ENCODE measurements at places on chromosomes 6 and 20.

- DNase-seq = no peak
These were observed 12.5 kb upstream of the TMEM242 start for GRCh38 chr6:157335829-157336228.

- DNase-seq = no peak
These were observed 11.9 kb upstream of the PLAGL1 start for GRCh38 chr6:144019929-144020328.

- no peak for DNase-seq
These were observed 88.0 kb upstream of the RIPOR2 start for GRCh38 chr6:25023781-25024180.

DNA sequence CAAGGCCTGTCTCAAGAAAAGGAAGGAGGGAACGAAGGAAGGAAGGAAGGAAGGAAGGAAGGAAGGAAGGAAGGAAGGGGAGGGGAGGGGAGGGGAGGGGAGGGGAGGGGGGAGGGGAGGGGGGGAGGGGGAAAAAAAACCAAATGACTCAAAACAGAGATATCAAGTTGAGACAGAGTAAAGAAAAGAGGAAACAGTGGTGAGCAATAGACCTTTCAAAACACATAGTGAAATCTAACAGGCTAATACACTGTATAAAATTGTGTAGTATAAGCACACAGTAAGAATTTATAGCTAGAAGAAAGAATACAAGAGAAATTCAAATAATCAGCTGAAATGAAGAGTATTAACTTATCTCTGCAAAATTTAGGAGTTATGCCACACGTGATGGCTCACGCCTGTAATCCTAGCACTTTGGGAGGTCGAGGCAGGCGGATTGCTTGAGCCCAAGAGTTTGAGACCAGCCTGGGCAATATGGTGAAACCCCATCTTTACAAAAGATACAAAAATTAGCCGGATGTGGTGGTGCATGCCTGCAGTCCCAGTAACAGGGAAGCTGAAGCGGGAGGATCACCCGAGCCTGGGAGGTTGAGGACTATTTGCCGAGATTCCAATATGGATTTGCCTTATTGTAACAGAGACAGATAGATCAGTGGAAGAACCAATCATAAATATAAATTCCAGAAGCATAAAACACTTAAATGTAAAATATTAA, 123.2 kb downstream of the PRND start:
- no peak for DNase-seq

GRCh38 chr6:110039981-110040383, 61.9 kb downstream of the GPR6 start:
- DNase-seq = peak; percentile 17

DNA sequence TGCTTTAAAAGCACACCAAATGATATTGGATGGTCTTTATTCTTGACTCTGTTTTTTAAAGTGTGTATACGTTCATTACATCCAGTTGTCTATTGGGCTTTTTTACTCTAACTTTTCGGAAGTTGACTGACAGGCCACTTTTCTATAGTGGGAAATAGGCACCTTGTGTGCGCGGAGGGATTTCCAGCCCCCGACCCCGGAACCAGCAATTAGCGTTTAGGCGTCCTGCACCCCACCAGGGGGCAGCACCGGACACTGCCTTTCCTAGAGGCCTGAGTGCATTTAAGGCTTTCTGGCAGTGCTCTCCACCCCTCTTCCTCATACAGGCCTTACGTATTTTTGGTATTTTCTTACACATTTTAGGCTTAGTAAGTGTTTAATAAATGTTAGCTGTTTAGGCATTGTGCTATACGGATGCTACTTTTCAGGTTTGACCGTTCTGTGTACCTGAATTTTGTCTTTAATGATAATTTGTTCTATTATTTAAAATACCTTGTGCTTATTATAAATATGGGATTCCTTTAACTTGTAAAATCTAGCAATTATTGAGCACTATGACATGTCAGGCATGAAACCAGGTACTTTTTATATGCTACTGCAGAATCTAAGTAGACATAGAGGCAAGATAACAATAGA, 231.8 kb downstream of the BCKDHB start:
- peak; percentile 67 for DNase-seq

DNA sequence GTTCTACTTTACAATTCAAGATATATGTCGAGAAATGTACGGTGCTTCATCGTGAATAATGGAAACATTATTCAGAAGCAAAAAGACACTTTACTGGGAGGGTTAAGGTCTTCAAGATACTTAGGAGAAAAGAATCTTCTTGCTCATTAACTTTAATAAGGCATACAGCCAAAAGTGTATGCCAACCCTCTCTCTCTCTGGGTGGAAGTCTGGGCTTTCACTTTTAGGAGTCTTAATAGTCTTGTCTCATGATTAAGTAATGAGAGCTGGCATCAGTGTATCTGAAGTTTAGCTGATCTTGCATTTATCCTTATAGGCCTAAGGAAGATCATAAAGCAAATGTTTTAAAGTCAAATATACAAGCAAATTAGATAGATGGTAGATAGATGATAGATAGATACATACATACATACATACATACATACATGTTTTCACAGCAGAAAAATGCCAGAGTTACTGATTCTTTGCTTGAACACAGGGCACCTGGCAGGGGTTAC, 21.5 kb downstream of the OLIG3 start:
- no peak for DNase-seq

DNA sequence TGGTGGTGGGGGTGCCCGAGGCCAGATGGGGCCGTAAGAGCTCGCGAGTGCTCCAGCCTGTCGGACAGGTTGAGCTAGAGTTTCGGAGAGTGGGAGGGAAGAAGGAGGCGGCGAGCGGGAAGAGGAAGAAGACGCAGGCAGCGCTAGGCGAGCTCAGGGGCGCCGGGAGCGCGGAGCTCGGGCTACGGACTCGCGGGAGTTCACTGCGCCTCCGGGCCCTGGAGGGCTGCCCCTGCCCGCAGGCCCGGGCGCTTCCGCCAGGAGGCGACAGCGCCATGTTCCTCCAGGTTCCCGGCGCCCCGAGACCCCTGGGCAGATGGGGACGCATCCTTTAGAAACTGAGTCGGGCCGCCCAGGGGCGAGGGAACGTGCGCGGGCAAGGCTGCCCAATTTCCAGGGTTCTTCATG, 984 bp downstream of the TFAP2C start:
- no peak for DNase-seq

DNA sequence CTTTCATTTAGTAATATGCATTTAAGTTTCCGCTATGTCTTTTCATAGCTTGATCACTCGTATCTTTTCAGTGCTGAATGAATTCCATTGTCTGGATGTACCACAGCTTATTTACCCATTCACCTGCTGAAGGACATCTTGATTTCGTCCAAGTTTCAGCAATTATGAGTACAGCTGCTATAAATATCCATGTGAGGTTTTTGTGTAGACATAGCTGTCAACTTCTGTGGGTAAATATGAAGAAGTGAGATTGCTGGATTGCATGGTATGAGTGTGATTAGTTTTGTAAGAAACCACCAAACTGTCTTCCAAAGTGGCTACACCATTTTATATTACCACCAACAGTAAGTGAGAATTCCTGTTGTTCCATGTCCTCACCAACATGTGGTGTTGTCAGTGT, 79.2 kb upstream of the STMND1 start:
- no peak for DNase-seq

DNA sequence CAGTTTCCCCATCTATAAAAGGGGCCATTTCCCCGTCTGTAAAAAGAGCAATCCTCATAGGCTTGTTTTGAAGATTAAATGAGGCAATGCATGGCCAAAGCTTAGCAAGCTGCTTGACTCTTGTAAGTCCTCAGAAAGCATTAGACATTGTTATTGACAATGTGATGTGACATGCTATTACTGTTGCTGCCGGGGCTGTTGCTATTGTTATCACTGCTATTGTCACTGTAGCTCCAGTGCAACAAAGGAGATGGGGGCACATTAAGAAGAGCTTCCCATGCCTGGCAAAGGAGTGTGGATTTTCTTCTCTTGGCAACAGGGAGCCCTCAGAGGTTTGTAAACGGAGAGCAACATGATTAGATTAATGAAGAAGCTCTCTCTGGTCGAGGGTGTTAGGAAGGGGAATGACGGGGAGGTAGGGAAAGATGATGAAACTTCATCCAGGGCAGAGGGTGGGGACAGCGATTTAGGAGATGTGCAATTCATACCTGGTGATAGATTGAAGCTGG, 33.1 kb upstream of the FAM83D start:
- DNase-seq = no peak

GRCh38 chr6:163759542-163759941, 345.0 kb downstream of the QKI start:
- no peak for DNase-seq

GRCh38 chr6:15276036-15276985, 30.4 kb downstream of the JARID2 start:
- DNase-seq = no peak

DNA sequence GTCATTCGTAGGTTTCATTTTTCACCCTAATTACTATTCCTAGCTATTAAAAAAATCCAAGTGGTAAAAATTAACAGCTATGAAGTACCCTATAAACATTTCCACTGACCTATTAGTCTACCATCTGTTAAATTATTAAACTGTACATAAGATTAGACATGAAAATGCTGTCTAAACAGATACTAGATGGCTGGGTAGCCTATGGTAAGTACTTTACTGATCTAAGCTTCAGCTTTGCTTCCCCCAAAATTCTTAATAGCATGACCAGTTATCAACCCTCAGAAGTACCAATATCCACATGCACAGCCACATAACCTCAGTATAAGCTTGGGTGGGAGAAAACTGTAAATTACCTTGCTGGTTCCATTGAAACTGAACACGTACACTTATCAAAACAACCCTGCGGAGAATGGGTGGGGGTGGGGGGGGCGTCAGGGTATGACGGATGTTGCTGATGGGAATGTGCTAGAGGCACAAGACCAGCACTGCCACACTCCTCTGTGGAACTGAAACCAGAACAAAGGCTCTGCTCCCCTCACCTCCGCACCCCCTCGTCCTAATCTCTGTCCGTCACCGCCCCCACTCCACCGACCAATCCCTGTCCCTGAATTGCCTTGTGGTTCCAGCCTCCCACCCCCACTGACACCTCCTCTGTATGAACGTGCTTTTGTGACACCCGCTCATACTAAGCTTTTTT, 45.3 kb downstream of the B4GALT5 start:
- DNase-seq = peak; percentile 88

GRCh38 chr6:3518356-3519190, 61.7 kb upstream of the SLC22A23 start:
- DNase-seq = no peak

DNA sequence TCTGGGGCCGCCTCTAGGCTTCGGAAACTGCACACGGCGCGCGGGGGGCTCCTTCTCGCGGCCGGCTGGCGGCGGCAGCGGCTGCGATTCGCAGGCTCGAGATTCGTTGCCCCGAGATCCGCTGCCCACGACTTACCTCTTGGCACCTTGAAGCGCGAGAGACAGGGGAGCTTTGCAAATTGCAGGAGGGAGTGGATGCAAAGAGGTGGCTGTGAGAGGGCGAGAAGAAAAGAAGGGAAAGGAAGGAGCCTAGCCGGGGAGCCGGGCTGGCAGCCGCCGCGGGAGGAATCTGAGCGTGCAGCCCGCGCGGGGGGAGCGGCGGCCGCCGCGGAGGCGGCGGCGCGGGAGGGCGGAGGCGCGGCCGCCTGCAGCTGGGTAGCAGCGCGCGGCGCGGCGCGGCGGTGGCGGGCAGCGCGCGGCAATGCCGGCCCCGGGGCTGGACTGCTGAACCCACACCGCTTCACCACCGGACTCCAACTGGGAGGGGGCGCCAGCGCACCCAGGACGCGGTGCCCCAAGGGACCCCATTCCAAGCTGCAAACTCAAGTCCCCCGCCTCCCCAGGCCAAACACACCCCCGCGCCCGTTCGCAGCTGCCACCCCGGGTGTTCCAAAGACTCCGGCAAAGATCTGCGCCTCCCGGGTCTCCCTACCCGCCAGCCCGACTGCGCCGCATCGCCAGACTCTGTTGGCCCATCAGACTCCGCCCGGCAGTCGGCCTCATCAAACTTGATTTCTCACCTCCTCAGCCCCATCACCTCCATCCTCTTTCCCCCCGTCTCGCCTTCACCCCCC, 44.2 kb upstream of the SUPT3H start:
- peak; percentile 42 for DNase-seq

GRCh38 chr20:2851086-2851485, 10.5 kb downstream of the VPS16 start:
- no peak for DNase-seq

DNA sequence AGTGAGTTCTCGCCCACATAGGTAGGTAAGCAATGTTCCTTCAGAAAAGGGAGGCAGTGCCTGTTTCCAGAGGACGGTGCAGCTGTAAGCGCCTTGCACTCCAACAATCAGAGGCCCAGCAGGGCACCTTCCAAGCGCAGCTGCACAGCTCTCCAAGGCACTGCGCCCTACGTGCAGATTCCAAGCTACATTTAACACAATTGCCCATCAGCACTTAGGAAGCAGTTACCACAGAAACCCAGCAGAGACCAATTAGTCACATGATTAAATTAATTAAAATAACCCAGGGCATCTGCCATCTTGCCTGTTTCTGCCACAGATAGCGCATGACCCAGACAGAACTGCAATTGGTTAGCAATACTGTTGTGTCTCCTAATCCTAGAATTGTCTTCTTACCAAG, 65.5 kb downstream of the SOBP start:
- DNase-seq = no peak

DNA sequence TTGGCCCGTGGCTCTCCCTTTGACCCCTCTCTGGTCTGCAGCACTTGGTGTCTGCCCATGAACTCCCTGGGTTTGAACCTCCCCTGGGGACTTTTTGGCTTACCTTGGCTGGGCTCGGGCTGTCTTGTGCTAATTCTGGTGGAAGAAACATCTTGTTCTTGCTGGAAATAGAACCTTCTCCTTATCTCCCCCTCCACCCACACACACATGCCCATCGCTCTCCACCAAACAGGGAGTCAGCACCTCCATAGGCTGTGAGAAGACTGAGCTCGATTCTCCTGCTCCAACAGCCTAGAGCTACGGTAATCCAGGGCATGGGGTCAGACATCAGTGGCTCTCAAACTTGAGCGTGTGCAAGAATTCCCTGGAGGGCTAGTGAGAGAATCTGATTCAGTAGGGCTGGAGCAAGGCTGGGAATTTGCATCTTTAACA, 114.4 kb upstream of the SLC22A23 start:
- DNase-seq = no peak

DNA sequence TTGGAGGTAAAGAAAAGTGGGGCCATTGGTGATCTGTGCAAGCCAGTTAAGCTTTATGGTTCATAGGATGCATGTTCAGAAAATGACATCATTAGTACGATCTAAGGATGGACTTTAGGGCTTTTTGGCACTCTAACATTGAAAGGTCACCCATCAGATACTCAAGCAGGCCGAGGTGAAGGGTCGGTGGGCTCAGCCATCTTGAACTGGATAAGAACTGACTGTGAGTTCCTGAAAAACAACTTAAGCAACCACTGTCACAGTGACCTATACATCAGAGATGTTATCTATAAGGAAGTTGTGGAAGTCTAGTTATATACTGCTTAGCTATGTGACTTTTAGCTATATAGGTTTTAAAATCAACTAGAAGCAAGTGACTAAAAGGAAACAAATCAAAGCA, 13.0 kb upstream of the ITCH start:
- DNase-seq = no peak

Data from CD4-positive, alpha-beta T cell (primary cell).